ENCODE measurements at places on chromosomes 7 and 10.

GRCh38 chr10:34869135-34869836 lies 54.2 kb upstream of the PARD3 start:
- no peak for DNase-seq

DNA sequence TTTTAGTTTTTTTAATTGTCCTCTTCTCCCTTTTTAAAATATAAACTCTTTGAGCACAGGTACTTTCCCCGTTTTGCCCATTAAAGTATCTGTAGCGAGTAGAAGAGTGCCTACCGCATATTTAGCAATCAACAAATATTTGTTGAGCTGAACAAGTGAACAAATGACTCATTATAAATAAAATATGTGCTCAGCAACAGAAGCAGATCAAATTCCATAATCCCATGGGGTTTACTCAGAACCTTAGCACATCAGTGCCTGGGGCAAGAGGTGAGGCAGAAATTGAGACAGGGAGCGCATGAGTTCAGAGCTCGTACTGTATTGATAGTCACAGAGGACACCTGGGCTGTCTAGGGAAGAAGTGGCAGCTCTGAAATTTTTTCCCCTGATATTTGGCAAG lies 161.0 kb downstream of the SEM1 start:
- no peak for DNase-seq

- DNase-seq: no peak
Observed at GRCh38 chr7:124800386-124800785, 34.8 kb upstream of the GPR37 start.

DNA sequence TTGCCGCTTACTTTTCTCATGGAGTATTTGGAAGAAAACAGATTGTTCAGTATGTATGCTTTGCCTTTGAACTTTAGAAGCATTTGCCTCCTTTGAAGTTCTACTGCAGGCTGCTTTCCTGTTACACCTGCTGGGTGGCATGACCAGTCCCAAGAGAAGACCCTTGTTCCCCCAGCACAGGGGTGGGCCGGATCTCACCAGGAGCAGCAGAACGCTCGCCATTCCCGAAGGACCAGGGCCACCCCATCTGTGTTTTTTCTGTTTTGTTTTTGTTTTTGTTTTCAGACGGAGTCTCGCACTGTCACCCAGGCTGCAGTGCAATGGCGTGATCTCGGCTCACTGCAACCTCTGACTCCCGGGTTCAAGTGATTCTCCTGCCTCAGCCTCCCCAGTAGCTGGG lies 493.6 kb downstream of the PTPRN2 start:
- no peak for DNase-seq

GRCh38 chr10:78405736-78406135 lies 372.1 kb downstream of the RPS24 start:
- DNase-seq: no peak

- DNase-seq: no peak
Observed at GRCh38 chr7:21357151-21358097, 70.5 kb upstream of the SP4 start.

GRCh38 chr10:10605551-10606081 lies 412.1 kb upstream of the CELF2 start:
- no peak for DNase-seq

DNA sequence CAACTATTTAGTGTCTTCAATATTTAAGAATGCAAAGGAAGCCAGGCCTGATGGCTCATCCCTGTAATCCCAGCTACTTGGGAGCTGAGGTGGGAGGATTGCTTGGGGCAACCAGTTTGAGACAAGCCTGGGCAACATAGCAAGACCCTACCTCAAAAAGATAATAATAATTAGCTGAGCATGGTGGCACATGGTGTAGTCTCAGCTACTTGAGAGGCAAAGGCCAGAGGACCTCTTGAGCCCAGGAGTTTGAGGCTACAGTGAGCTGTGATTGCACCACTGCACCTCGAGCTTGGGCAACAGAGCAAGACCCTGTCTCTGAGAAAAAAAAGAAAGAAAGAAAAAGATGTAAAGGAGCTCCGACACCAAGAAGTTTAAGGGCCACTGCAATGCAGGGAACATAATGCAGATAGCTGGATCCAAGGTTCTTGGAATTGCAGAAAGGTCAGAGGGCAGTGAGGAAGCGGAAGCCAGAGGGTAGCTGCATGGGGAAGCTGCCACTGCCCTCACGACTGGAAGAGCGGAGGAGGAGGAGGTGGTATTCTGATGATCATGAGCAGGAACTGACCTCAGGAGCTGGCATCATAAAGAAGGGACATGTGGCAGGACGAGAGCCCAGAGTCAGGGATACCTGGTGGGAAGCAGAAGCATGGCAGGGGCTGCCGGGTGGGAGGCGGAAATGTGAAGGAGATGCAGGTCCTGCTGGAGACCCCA lies 60.2 kb upstream of the PODXL start:
- no peak for DNase-seq

GRCh38 chr7:37694208-37695094 lies 10.9 kb downstream of the GPR141 start:
- DNase-seq: no peak

DNA sequence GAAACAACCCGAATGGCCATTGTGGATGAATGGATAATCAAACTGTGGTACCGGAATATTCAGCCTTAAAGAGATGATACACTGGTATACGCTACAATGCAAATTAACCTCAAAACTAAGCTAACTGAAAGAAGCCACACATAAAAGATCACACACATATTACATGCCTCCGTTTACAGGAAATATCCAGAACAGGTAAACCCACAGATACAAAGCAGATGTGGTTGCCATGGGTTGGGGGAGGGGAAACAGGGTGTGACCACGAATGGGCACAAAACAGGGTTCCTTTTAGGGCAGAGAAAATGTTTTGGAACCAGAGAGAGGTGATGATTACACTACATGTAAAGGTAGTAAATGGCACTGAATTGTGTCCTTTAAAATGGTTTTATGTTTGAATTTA lies 16.6 kb downstream of the ESYT2 start:
- no peak for DNase-seq

DNA sequence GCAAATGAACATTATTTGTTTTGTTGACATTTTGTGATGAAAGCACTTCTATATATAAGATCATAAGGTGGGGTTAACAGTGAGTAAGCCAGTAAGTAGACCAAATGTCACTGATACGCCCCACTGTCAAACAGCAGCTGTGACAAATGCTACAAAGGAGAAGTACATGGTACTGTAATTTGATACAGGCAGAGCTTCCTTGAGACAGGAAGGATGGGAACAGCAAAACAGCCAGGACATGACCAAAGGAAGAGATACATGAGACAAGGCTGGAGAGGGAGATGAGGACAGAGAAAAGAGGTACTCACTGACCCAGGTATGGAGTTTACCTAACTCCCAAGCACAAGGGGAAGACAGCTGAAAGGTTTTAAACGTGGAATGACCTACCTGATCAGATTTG lies 127.0 kb downstream of the SRPK2 start:
- DNase-seq: no peak

GRCh38 chr7:50687575-50688225 lies 95.0 kb downstream of the GRB10 start:
- peak; percentile 67 for DNase-seq

- DNase-seq: no peak
Observed at GRCh38 chr10:132534391-132535064, 3.1 kb upstream of the INPP5A start.

GRCh38 chr10:111116211-111116610 lies 39.4 kb downstream of the ADRA2A start:
- DNase-seq: no peak

- no peak for DNase-seq
Observed at GRCh38 chr7:90994121-90994520, 270.1 kb upstream of the FZD1 start.

DNA sequence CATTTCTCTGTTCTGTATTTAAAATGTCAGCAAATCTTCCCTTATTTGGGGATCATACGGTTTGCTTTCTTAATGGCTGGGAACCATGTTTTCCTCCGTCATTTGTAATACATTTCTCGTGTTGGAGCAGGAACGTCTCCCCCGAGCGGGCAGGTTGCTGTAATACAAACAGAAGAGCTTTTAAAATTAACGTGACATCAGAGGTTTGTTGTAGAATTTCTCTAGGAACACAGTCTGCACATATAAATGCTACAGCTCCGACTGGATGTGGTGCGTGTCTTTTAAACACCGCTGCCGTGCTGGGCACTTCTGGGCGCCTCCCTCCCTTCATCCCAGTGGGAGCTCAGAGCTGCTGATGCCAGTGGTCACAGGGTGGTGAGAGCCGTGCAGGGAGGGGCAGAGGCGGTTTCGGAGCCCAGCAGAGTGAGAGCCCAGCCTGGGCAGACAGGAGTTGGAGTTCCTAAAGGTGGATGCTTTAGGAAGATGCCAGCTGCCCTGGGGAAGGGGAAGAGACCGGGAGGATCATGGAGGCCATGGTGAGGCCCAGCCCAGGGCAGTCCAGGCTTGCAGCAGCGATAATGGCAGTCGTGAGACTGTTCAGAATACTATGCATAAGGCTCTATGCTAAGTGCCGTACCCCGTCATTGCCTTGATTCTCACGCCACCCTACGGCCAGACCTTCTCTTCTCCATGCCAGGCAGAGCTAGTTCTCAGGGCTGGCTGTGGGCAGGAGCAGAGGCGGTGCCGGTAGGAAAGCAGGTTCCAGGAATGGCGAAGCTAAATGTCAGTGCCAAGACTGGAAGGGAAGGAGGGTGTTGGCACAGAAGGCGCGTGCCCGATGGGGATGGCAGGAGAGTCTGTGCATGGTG lies 96.2 kb downstream of the GLRX3 start:
- DNase-seq: no peak

- DNase-seq: no peak
Observed at GRCh38 chr7:115679423-115679822, 351.1 kb downstream of the TFEC start.

DNA sequence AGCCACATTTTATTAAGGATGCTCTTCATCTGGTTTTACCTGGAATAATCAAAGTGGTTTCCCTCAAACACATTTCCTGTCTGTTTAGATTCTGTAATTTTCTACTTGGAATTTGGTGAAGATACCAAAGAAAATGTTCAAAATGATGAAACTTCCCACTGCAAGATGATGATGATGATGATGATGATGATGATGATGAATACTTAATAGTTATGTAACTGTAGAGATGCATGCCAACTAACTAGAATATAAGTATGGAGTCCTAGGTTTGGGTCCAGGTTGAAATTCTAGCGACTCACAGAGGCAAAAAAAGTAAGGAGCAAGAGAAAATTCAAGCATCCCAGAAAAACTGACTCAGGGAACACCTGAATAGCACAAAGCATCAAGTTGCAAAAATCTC lies 104.0 kb upstream of the KIAA1217 start:
- DNase-seq: no peak

All from DMS 273 treated with DMSO at 0.1 percent for 48 hours (cell line).